NCI-H1092 (cell line): ENCODE measurements at places on chromosomes 7 and 10.

DNA sequence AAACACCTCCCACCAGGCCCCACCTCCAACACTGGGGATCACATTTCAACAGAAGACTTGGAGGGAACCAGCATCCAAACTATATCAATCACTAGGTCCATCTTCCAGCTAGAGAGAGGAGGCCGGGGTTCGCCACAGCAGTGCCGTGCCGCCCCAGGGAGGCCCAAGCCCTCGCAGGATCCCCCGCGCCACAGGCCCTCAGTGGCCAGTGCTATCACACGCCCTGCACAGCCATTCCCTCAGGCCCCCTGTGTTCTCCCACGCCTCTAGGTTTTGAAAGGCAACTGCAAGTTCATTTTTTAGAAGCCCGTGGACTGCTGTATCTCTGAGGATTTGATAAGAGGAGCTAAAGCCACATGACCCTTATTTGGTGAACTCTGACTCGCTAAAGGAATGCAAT lies 136.4 kb downstream of the OAT start:
- DNase-seq = no peak

GRCh38 chr10:98101366-98101765 lies 33.1 kb upstream of the R3HCC1L start:
- DNase-seq = no peak

- no peak for DNase-seq
Measured at GRCh38 chr10:127337801-127338200, 141.4 kb upstream of the INSYN2A start.

DNA sequence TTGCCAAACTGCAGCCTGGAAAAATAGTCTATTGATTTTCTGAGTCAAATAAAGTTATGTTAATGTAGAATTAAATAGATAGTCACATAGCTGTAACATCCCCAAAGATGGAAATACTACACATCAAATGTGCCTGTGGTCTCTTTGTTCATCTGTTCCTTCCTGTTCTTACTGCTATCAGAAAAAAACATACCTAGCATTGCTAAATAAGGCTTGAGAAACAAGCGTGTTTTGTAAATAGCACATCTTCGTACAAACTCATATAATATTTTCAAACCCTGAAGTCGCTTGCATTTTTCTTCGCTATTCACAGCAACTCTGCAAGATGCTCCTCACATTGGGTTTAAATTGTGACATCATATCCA lies 116.1 kb downstream of the KLF6 start:
- no peak for DNase-seq

GRCh38 chr10:69902835-69903535 lies 101.3 kb downstream of the COL13A1 start:
- DNase-seq = no peak

- DNase-seq = no peak
Measured at GRCh38 chr7:22108151-22108845, 162.6 kb upstream of the CDCA7L start.

- DNase-seq = no peak
Measured at GRCh38 chr7:22697876-22698606, 29.0 kb upstream of the IL6 start.

DNA sequence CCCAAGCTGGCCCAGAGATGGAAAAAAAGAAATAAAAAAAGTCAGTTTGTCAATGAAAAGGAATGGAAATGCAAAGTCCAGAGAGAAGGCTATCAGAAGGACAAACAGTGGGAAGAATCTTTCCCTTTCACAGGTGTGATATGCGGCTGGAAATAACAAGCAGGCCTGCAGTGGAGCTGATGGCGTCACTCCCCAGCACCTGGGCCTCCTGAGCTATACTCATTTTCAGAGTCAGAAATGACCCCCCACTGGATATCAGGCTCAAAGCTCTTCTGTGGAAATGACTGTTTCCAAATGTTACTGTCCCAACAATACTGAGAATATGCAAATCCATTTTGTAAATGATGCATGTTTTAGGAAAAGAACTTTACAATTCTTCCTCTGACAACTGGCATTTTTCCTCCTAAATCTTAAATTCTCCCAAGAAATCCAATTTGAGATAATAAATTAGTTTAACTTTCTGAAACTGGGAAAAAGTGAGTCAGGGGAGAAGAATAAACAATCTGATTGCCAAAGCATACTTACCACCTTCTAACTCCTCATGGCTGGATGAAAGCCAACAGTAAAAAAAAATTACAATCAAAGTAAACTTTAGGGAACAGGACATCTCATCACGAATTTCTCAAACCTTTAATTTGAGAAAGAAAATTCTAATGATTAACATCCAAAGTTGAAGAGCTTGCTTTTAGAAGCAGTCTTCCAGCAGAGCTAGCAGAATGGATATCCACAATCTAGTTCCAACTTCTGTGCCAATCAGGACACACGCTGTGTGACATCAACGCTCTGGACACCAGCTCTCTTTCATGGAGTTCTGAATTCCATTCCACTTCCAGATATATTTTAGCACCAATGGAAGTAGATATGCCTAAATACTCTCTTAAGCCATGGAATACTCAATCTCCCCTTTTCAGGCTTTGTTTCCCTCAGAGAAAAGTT lies 5.3 kb upstream of the CUZD1 start:
- DNase-seq = no peak

GRCh38 chr10:59847888-59848287 lies 58.5 kb downstream of the CCDC6 start:
- DNase-seq = no peak

GRCh38 chr7:27863880-27864279 lies 123.9 kb downstream of the TAX1BP1 start:
- no peak for DNase-seq

GRCh38 chr10:12529976-12530375 lies 180.6 kb downstream of the CAMK1D start:
- DNase-seq = no peak

- no peak for DNase-seq
Measured at GRCh38 chr7:114182837-114183236, 231.8 kb upstream of the FOXP2 start.

DNA sequence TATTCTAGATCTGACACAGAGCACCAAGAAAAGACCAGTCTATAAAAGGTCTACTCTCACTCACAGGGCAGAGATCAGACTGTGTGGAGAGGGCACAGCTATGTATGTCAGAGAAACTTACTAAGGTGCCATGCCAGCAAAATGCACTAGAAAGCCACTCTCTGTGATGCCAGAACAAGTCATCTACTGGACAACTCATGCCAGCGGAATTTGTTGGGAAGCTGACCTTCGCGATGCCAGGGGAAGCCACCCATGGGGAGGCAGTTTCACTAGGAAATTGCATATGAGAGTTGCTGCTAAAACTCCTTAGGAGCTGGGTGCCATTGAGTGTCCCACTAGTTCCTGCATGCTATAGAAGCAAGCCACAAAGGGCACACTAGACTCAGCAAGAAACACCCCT lies 58.5 kb downstream of the MICU1 start:
- no peak for DNase-seq

- DNase-seq = no peak
Measured at GRCh38 chr10:102773320-102773719, 29.6 kb downstream of the WBP1L start.

DNA sequence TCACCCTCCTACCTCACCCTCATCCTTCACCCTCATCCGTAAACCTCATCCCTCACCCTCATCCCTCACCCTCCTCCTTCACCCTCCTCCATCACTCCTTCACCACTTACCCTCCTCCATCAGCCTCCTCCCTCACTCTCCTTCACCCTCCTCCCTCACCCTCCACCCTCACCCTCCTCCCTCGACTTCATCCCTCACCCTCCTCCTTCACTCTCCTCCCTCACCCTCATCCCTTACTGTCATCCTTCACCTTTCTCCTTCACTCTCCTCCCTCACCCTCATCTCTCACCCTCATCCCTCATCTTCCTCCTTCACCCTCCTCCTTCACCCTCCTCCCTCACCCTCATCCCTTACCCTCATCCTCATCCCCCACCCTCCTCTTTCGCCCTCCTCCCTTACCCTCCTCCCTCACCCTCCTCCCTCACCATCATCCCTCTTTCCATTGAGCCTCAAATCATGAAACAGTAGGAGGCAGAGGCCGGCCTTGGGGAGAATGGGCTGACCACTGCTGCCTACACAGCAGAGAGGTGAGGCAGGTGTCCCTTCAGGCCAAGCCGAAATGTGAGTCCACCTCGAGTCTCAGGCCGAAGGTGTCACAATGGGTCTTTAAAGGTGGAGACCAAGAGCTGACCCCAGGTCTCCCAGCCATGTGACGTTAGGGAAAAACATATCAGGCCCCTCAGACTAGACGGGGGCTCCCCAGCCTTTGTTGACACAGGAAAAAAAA lies 53.0 kb downstream of the PDGFA start:
- no peak for DNase-seq

- no peak for DNase-seq
Measured at GRCh38 chr10:100811752-100812750, 66.7 kb downstream of the PAX2 start.

- no peak for DNase-seq
Measured at GRCh38 chr7:151058781-151059366, 515 bp upstream of the SLC4A2 start.

- no peak for DNase-seq
Measured at GRCh38 chr10:93150289-93150688, 76.6 kb downstream of the CYP26A1 start.

- DNase-seq = no peak
Measured at GRCh38 chr7:55073051-55073511, 54.3 kb downstream of the EGFR start.

DNA sequence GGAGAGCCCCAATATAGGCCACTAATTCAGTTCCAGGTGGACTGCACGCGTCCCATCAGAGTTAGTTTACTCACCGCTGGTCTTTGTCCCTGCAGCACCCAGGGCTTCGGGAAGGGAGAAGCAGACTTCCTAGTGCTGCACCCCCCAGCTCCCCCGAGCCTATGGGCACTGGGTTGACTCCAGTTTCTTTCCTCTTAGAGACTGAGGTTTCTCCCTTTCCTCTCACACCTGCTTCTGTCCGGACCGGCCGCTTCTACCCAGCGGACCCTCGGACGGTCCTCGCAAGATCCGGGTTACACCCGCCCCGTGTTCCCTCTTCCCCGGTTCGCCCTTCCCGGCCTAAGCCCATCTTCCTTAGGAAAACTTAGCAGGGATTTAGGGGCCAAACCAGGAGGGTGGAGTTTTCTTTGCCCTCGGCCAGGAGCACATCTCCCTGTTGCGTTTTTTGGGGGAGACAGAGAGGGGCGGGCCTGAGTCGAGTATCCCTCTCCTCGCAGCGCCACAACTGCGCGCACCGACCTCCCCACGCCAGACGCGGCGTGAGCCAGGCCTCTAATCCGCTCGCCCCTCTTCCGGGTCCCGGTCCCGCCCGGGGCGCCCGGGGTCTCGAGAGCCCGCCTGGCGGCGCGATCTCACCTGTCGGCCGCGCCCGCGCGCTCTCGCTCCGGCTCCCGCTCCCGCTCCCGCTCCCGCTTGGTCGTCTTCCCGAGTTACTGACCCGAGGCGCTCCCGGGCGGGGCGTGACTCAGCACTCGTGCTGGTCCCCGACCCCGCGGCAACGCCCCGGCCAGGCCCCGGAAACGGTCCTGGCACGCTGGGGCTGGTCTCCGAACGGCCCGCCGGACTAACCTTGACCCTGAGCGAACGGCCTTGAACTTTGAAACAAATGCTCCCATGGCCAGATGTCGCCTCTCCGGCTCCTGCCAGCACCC lies at the start of gene AIFM2:
Gene AIFM2 (minus strand): TSS at position 728 of the 932 bp plus-strand sequence. CDS start 8,741 bp downstream, outside the sequence.
- DNase-seq = peak; percentile 15

DNA sequence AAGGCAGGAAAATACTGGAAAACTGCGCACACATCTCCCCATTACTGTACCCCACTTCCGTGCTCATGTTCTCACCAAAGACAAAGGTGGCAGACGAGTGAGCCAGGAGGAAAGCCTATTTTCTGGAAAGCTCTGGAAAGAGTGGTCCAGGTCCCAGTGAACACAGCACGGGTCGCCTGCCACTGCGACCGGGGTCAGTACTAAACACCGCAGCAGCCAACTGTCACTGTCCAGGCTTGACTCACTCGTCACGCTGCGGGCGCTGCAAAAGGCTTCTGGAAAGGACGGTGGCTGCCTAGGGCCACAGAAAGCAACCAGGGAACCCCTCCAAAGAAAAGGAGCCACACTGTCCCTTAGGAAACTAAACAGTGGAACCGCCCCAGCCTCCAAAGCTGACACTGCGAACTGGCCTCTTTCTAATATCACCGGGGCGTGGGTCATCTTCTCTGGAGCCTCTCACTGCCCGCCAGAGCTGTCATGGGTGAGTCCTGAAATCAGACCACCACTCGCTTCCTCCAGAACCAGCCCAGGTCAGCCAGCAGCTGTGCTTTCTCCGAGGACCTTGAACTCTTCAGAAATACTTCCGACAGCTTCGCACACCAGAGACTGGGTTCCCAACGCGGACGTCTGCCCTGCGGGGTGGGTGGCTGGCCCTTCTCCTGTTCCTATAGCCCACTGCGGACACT lies 4.0 kb downstream of the RADIL start:
- DNase-seq = no peak

- no peak for DNase-seq
Measured at GRCh38 chr7:11751807-11752389, 80.1 kb downstream of the THSD7A start.

DNA sequence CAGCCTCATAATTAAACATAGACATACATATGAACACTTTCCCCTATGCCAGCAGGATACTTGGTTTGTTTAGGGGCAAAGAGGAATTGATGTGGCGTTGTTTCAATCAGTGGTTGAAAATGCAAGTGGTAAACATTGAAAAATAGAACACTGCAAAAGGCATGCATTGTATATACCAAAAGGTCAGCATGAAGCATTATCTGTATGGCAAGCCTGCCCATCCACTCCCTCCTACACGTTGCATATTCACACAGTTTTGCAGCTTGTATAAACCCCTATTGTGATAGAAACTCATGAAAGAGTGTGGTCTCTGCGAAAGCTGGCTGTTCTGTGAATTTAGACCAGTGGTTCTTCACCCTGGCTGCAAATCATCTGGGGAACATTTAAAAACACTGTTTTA lies 17.1 kb downstream of the CAV1 start:
- DNase-seq = no peak

DNA sequence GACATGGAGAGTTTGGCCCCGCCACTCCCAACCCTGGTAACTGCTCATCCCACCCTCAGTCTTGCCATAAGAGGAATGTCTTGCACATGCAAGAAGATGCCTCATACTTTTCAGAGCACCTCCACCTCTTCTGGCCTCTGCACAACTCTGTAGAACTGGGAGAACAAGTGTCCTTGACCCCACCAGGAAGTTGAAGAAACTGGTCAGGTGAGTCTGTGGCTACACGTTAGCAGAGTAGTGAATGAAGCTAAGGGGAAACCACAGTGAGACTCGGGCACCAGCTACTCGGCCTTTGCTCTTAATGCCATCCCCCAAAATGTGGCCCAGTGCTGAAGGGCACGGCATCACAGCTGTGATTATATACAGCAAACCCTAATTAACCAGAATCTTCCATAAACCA lies 110.1 kb downstream of the ARID5B start:
- no peak for DNase-seq
